D341Med (cell line): ENCODE measurements at places on chromosomes 7 and 10.

GRCh38 chr7:145031162-145031561, 195.3 kb upstream of the TPK1 start:
- DNase-seq, result no peak

- no peak for DNase-seq
Observed at GRCh38 chr7:127365957-127366315, 26.6 kb downstream of the ZNF800 start.

DNA sequence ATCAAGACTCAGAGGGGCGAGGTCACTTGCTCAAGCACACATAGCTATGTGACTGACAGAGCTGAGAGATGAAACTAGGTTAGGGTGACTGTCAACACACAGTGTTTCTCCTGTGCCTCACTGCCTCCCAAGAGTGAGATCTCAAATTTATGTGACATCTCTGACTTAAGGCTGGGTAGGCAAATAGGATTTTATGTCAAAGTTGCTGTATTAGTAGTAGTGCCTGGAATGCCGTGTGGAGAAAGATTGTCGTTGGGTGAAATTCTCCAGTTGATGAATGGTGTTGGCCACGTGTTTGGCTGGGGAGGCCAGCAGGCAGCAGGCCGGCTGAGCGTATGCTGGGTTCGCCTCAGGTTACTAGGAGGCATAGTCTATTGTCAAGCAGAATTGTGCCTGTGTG, 148.3 kb upstream of the BMPER start:
- DNase-seq, result no peak

GRCh38 chr10:14826076-14826829, 11.6 kb downstream of the CDNF start:
- no peak for DNase-seq

DNA sequence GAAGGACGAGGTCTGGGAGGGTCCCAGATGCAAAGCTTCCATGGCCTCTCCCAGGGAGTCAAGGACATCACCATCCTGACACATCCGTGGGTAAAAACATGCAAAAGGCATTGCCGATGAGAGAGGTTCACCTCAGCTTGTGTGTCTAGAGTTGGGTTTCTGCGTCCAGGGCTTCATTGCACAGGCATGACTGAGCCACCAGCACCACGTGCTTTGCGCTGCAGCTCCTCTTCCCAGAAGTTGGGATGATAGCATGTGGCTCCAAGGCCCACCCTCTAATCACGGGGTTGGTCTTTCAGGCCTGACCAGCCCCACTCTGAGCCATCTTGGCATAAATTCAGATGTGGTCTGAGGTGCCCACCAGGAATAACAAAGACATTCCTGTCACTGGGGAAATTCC, 7.1 kb upstream of the RASGEF1A start:
- DNase-seq, result no peak

GRCh38 chr7:144032516-144032915, 16.2 kb upstream of the OR2A5 start:
- DNase-seq, result no peak

- no peak for DNase-seq
Observed at GRCh38 chr7:84908196-84908793, 278.6 kb downstream of the SEMA3D start.

- DNase-seq, result no peak
Observed at GRCh38 chr10:68870545-68871104, 30.5 kb upstream of the DDX50 start.

DNA sequence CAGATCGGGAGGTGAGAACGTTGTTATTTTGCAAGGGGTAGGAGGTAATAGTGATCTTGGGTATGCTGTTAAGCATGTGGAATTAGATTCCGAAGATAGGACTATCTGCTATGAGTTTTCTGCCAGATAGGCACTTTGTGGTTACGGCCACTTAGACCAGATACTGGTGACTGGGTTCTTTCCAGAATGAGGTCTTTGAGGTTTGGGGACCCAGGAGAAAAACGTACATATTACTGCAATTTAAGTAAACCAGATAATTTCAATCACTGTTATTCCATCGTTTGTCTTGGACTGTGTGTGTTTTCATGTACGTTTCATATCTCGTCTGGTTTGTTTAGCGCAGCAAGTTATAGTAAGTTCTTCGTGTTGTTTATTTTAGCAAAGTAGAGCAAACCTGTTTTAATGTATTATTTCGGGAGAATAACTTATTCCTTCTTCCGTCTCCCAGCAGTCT, 312 bp downstream of the ARL4A start:
- DNase-seq, result no peak

DNA sequence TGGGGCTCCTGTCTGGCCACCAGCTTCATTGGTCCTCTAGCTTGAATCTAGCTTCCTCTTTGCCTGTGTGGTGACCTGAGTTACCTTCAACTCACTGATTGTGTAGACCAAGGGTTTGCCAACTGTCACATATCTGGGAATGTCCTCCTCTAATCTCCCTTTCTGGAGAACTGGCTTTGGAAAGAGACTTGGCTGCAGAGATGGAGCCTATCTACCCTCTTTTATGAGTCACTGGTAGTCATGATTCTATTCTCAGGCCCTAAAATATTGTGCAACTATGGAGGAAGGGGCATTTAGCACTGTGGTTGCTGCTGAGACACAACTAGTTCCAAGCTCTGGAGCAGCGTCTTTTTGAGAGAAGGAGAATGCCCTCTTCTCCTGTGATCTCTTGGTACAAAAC, 691.3 kb downstream of the KCNMA1 start:
- DNase-seq, result no peak

DNA sequence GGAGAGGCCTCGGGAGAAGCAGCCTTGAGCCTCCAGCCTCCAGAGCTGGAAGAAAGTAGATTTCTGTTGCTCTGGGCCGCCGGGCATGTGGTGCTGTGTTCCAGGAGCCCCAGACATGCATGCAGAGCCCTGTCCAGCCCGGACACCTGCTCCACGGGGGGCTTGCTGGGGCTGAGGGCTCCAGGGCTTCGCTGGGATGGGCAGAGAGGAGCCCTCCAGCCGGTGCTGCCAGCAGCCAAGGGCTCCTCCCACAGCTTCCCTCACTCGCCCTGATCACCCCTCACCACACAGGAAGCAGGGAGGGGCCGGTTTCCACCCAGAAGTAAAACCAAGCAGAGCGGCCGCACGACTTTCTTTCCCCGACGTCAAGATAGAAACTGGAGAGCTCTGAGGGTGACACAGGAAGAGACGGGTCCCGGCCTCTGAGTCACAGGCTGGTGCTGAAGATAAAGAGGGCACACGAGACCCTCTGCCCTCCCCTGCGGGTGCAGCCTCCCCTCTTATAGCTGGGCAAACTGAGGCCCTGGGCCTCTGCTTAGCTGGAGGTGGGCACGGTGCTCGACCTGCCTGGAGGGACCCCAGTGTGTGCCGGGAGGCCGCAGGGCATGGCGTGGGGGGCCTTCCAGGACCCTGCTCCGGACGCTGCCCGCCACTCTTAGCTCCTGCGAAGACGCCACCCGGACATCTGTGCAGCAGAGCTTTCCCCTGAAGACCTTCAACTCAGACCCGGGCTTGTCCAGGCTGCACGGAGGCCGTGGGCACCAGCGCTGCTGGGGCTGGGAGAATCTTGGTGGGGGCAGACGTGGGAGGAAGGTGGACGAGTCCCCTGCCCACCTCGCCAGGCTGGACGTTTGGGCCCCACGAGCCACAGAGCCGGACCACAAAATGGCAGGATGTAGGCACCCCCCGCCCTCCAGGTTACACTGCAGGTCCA, 31.1 kb downstream of the ADAP1 start:
- DNase-seq, result no peak

DNA sequence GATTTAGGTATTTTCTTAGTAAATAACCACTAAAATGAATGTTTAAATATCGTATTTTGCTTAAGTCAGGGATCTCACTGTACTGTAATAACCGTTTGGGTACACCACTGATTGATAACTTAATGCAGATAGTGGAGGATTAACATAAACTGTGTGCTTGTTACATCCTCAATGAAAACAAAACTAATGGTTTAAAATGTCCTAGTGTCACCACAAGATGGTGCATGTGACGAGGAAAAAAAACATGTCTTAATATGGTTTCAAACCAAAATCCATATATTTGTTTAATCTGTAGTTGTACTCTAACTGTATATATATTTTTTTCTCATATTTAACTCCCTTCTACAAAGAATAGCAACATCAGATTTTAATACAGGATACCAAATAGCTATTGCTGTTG, 19.2 kb downstream of the ARMC10 start:
- DNase-seq, result no peak

DNA sequence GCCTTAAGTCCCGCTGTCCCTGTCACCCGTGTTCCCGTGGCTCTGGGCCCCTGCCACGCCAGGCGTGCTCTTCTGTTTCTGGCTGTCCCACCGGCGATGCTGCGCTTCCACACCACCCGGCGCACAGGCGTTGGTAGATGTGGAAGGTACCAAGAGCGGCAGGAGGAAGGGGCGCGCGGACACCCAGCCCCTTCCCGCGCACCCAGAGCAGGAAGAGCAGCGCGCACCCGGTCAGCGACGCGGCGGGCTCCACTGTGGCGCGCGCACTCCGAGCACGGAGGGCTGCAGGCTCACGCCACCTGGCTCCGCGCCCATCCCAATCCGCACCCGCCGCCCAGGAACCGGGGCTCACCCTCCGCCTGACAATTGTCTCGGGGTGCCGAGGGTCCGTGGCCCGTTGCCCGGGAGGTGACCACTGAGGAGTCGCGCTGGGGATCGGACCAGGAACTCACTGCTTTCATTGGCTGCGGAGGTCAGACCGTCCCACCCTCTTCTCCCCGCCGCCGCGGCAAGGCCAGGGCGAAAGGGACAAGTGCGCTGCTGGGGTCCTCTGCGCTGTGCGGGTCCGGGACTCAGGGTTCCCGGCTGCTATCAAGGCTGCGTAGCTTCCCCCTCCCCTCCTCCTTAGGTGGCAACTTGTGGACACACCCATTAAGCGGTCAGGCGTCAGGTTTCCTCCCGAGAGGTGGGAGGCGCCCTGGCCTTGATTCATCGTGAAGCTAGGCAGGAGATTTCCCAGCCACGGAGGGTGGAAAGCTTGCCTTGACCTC, 121.6 kb upstream of the ZNF92 start:
- peak; percentile 88 for DNase-seq

- no peak for DNase-seq
Observed at GRCh38 chr7:139774376-139774775, 3.4 kb downstream of the HIPK2 start.

DNA sequence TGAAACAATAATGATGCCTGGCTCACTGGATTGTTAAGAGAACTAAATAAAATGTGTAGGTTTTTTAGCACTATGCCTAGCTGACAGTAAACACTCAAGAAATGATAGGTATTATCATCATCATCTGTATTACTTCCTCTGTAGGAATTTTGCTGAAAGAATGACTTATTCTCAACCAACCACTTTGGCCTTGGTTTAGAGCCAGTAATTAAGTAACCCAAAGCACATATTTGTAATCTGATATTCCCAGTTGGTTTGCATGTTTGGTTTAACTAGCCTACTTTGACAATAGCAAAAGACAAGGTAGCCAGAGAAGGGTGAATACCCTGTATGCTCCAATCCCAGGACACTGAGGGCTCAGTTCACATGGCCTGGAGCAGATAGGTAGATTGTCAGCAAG, 34.4 kb downstream of the BCAP29 start:
- DNase-seq, result no peak

- no peak for DNase-seq
Observed at GRCh38 chr7:98414205-98414900, 13.5 kb upstream of the BAIAP2L1 start.

GRCh38 chr10:52208365-52208764, 105.7 kb upstream of the DKK1 start:
- DNase-seq, result no peak

DNA sequence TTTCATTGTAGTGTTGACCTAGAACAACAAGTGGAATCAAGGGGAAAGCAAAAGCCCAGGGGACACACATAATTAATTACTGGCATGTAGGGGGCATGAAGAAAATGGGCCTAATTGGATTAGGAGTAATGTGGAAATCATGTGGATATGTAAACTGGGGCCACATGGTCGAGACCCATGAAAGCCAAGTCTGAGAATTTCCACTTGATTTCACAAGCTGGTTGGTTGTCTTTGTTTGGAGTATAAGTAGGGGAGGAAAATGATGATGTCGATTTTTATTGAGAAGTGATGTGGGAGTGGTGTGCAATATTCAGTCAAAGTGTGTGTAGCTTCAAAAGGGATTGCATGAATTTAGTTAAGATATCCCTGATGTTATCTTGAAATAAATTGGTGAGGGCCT, 131.8 kb downstream of the LRRC4 start:
- DNase-seq, result no peak

DNA sequence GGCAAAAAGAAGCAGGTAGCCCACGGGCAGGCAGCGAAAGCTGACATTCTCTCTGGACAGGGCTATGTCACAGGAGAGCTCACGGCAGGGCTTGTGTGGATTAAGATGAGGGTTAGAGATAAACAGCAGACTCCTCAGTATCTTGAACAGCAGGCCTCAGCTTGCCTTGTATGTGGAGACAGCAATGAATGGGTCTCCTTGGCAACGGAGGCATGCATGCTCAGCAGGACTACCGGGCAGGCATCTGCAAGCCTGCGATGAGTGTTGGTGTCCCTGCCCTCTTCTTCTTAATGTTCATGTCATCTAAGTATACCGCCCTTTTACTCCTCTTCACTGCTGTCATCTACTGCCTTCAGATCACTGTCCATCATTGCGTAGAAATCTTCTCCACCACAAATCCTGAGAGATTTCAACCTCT, 81.9 kb upstream of the C1GALT1 start:
- DNase-seq, result no peak

DNA sequence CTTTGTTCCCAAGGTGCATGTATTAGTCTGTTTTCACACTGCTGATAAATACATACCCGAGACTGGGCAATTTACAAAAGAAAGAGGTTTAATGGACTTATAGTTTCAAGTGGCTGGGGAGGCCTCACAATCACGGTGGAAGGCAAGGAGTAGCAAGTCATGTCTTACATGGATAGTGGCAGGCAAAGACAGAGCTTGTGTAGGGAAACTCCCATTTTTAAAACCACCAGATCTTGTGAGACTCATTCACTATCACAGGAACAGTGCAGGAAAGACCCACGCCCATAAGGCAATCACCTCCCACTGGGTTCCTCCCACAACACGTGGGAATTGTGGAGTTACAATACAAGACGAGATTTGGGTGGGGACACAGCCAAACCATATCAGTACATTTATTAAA, 92.9 kb downstream of the PPP1R3C start:
- no peak for DNase-seq

- no peak for DNase-seq
Observed at GRCh38 chr10:131141645-131142516, 169.6 kb downstream of the TCERG1L start.

DNA sequence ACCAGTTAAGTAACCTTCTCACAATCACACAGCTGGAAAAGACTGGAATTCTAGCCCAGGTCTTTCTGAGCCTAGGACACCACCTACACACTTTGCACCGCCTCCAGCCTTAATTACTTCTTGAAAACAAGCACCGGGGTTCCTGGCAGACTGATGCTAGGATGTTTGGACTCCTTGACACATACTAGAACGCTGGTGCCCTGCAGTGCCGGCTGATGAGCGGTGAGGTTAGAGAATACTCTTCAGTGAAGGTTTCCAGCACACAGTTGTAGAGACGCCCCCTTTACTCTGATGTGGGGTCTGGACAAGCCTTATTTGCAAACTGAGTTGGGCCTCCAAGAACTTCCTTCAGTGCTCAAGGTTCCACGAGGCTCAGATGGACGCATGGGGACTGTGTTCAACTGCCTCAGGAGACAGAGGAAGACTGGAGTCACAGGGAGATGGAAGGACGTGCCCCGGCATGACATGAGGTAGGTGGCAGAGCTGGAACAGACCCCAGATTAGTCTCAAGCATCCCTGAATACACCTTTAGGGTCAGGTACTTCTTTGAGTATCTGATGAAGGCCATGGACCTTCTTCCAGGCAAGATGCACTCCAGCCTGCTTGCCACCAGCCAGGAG, 89.6 kb downstream of the COBL start:
- DNase-seq, result no peak

GRCh38 chr7:28984217-28984616, 26.1 kb upstream of the TRIL start:
- no peak for DNase-seq

GRCh38 chr7:105734233-105734632, 142.2 kb downstream of the ATXN7L1 start:
- no peak for DNase-seq
